ENCODE measurements at places on chromosomes 3 and 15.

DNA sequence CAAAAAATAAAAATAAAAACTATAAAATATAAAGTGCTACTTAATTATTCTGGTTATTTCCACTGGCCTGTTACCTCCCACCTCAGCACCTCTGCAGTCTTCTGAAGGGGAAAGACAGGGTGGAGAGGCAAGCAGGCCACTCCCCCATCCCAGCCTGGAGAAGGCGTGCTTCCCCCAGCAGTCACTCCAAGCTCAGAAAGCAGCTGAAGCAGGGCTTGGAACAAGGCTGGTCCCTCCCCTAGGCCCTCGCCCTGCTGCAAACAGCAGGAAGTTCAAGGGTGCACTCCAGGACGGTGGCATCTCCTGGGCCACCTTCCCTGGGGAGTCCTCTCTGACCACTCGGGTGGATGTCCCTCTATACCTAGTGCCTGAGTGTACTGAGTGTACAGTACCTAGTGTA lies 21.4 kb downstream of the CACNA2D2 start:
- DNase-seq: no peak

DNA sequence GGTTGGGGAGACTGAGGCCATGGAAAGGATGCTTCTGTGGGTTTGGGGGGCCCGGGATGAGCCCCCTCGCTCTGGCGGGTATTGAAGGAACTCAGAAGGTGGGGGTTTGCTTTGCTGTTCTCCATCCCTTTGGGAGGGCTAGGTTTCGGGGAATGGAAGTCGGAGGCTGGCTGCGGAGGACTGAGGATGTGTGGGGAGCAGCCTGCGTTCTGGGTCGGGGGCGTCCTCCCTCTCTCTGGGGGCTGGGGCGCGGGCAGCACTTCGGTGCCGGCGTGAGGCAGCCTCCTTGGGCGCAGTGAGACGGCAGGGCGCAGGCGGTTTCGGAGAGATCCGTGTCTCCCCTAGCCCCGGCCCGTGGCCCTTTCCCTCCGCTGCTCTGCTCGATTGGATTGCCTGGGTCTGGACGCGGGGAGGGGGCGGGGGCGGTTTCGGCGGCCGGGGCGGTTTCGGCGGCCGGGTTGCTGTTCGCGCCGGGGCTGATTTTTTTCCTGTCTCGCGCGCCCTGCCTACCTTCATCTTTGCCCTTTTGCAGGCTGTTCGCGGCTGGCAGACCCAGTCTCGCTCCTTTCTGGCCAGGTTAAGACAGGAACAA lies 1.4 kb downstream of the PTPRG start:
- DNase-seq: no peak

DNA sequence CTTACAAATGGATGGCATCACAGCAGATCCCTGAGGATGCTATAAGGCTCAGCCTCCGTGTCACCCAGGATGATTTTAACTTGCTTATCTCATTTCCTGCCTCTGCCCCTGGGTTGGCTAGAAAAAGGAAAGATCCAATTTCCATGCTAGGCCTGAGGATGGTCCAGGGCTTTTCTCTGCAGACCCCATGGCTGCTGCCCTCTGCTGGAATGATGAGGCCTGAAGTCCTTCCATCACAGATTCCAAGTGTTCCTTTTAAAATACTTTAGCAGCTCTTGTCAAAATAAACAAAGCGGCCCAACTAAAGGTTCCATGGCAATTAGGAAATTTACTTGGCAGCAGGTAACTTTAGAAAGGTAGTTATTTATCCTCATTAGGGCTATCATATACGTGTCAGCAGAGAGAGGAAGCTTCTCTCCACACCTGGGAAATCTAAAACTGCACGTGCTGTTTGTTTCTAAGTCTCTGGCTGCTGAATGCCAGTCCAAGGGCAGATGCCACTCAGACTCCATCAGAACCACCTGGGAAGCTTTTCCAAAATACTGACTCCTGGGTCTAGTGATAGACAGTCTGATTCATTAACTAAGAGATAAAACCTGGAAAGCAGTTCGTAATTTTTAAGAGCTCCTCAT lies 401.9 kb upstream of the IL12A start:
- no peak for DNase-seq

GRCh38 chr15:74525309-74525708 lies 15.7 kb upstream of the ARID3B start:
- DNase-seq: no peak

DNA sequence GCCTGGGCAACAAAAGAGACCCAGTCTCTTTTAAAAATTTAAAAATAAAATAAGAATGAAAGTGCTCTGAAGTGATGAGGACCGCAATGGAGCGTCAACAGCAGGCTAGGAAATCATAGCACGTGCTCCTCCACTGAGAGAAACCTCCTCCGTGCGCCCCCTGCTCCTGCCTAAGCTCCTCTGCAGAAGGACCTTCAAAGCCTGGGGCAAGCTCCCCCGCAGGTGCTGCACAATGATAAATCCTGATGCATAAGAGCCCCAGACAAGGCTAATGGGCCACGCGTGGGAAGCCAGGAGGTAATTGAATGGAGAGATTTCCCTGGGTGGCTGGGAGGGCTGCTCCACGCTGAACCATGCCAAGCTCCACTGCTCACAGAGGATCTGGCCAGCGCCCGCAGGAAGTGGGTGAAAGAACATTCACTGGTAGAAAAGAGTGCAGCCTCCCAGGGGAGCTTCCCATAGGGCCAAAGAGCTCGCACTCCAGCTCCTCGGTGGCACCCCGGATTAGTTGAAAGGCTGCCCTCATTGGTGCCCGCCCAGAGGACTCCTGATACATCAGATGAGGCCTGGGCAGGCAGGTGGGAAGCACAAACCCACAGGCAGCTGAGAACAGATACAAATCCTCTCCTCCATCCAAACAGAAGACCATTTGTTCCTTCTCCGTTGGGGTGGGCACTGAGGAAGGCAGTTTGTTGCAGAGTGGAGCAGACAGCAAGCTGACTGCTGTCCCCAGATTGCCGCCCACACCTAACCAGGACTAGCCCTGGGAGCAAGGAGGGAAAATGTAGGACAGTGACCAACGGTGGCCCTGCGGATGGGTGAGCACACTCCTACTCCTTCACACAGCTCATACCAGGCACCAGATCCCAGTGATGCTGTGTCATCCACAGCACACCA lies 52.5 kb downstream of the CPN2 start:
- DNase-seq: no peak

GRCh38 chr3:100032243-100032642 lies 82.1 kb downstream of the FILIP1L start:
- no peak for DNase-seq

- DNase-seq: no peak
Measured at GRCh38 chr15:37628507-37628906, 305.9 kb upstream of the TMCO5A start.

DNA sequence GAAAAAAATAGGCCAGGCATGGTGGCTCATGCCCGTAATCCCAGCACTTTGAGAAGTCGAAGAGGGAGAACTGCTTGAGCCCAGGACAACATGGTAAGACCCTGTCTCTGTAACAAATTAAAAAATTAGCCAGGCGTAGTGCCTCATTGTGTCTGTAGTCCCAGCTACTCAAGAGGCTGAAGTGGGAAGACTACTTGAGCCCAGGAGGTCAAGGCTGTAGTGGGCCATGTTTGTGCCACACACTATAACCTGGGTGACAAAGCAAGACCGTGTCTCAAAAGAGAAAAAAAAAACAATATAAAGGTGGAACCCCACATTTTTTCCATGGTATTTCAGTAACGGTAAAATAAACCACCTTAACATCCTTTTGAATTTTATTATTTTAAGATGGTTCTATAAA lies 69.9 kb downstream of the DENND4A start:
- no peak for DNase-seq

Measured in GDM1 (cell line).